Activated naive CD8-positive, alpha-beta T cell treated with anti-CD3 and anti-CD28 coated beads, Interleukin-2, amount 50 U/mL, for 24 hours (primary cell): ENCODE measurements at places on chromosomes 13 and 19.

DNA sequence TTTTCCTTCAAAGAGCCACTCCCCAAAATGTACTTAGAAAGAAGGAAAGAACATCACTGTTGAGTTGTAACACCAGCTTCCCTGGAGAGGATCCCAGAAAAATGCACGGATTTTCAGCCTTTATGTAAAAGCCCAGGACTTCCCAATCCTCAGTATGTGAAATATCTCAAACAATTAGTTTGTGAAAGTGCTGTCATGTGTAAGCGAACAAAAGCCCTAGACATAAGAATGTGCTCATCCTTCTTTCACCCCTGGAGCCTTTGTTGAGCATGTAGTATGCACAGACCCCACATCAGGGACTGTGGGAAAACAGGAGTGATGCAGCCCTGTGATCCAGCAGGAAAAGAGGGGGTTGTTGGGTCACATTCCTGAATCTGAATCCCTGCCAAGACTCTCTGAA is 441.4 kb upstream of the ZNF507 start:
- DNase-seq, result no peak

DNA sequence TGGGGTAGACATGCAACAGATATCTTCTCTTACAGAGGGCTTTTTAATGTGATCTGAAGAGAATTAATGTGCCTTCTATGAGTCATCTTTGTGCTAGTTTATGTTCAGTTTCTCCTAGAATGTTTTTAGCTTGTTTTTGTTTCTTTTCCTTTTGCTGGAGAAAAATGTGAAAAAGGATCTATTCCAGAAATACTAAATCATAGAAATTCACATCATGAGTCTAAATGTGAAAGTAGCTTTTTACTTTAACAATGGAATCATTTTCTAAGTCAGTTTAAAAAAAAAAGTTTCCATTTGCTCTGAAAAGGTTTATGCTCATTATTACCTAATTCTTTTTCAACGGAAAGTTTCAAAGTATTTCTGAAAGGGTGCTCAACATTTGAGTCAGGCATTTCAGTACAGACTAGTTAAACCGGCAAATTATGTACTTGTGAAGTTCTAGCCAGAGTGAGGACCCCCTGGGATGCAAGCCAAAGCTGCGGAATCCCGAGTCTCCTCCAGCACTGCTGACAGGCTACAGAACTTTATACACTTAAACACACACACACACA is 72.9 kb downstream of the SPATA13 start:
- no peak for DNase-seq

DNA sequence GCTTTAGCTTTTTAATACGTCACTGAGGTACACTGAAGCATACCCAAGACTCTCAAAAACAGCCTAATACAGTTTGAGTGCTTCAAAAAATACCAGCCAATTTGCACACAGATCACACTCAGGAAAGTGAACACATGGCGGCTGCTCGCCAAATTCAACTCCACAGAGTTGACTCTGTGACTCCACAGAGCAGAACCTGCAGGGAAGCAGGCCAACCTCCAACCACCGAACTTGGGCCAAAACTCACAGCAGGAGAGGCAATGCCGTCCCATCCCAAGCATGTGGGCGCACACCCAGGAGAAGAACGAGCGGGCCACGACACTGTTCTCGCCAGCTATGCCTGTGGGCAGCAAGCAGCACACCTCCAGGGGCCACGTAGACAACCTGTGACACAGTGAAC is 21.1 kb downstream of the ELL start:
- no peak for DNase-seq

- DNase-seq, result peak; percentile 95
These were observed 1.4 kb upstream of the CCDC97 start for GRCh38 chr19:41308450-41309179.

GRCh38 chr19:2625434-2625833 is 77.1 kb downstream of the GNG7 start:
- no peak for DNase-seq

DNA sequence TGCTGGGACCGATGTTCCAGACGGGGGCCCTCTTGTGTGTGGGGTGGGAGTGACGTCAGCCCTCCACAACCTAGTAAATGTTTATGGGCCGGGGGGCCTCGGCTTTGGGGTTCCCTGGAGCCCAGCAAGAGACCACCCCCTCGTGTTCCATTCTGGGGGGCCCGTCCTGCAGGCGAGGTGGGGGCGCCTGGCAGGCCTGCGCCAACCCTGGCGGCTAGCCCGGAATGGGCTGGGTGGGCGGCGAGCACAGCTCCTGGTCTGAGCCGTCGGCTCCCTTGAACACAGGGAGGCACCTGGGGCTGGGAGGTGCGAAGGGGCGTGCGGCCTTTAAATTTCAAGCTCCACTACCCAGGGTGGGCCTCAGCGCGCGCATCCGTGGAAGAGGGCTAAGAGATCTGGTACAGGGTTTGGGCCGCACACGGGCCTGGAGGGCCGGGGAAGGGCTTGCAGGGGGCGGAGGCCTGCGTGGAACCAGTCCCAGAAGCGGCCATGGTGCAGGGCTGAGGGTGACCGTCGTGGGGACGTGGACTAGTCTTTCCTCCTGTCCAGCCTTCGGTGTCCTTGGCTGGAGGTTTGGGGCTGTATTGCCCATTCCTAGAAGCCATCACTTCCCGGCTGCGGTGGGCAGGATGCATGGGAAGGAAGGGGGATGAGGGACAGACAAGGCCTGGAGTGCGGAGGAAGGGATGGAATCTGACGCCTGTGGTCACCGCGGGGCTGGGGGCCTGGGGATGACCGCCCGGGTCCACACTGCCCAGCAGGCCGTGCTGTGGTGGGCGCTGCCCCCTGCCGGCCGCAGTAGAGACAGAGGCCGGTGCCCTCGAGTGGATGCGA is 11.4 kb downstream of the NDUFA11 start:
- DNase-seq, result peak; percentile 35

- DNase-seq, result peak; percentile 63
These were observed at the start of gene RASGRP4 for GRCh38 chr19:38425810-38426466. RASGRP4 (minus strand) TSS chr19:38426219; CDS start chr19:38426091, 128 bp downstream.

DNA sequence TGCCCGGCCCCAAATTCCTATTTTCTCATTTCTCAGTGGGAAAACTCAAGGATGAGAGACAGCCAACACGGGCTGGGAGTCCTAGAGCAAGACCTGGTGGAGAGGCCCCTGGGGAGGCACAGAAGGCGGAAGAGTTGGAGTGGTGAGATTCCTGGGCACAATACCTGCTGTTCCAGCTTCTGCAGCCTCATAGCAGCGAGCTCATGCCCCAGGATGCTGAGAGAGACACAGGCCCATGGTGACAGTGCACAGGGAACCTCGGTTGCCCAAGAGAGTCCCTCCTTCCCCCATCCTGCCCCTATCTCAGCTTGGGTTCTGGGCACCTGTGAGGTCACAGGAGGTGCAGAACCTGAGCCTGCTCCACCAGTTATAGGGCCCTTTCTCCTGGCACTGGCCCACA is 1.4 kb downstream of the TULP2 start:
- DNase-seq, result no peak

DNA sequence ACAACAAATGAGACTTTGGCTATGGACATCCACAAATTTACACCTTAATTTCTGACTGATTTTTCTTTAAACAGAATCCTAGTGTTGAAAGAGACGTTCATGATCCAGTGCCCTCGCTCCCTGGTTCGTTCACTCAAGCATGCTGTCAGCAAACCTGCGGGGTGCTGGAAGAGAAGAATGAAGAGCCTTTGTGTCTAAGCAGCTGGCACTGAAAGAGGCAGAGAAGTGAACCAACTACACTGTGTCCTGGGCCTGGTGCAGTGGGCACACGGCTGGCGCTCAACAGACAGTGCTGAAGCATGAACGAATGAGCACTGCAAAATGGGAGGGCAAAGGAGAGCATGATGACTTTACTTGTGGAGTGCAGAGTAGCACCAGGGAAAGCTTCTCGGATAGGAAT is 46.8 kb downstream of the MIPEP start:
- no peak for DNase-seq

DNA sequence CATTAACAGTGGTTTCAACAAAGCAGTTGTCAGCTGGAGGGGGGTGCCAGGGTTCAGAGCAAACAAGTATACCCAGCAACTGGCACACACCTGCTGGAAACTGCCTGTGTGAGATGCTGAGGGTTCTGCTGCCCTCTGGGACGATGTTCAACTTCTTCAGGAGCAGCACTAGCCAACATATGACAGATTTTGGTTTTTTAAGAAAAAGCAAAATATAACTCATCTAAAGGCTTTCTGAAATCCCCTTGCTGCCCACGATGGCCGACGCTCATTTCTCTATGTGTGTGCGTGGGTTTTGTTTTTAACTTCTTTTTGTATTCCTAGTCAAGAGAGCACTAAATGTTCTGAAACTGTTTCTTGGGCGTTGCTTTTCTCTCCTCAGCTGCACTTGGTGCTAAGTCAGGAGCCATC is 79.9 kb downstream of the MRPL57 start:
- no peak for DNase-seq

DNA sequence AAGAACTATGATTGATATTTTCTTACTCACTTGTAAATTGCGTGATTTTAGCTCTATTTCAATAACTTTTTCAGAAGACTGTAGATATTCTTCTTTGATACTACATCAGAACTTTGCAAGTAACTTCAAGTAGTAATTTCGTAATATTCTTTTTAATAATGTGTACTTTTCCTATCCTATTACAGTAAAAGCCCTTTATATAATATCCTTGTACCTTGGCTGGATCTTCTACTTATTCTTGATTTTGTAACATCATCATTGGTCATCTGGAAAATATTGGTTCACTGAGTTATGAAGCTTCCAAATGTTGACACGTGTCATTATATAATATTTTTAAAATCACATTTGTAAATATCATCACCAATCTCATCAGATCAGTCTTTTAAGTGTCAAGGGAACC is 32.4 kb downstream of the POLR1D start:
- DNase-seq, result no peak

DNA sequence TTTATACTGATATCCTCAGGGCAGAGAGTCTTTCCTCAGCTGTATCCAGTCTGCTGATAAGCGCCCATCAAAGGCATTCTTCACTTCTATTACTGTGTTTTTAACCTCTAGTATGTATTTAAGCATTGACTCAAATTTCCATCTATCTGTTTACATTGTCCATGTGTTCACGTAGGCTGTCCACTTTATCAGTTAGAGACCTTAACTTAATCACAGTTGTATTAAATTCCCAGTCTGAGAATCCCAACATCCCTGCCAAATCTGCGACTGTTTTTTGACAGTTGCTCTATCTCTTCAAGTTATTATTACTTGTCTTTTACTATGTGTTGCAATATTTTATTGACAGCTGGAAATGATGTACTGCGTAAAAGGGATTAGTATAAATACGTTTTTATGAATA is 1613.7 kb upstream of the MIR17HG start:
- no peak for DNase-seq

DNA sequence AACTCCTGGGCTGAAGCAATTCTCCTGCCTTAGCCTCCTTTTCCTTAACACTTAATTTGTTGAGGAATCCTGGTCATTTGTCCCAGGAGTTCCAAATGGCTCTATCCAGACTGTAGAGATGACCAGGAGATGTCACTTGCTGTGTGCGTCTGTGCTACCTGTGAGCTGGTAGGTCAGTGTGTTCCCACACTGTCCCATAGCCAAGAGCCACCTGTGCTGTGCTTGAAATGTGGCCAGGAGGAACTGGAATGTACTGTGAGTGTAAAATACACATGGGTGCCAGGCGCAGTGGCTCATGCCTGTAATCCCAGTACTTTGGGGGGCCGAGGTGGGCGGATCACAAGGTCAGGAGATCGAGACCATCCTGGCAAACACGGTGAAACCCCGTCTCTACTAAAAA is 29.4 kb upstream of the KDM4B start:
- DNase-seq, result no peak

- DNase-seq, result no peak
These were observed 22.4 kb downstream of the AMER2 start for GRCh38 chr13:25149711-25150110.

DNA sequence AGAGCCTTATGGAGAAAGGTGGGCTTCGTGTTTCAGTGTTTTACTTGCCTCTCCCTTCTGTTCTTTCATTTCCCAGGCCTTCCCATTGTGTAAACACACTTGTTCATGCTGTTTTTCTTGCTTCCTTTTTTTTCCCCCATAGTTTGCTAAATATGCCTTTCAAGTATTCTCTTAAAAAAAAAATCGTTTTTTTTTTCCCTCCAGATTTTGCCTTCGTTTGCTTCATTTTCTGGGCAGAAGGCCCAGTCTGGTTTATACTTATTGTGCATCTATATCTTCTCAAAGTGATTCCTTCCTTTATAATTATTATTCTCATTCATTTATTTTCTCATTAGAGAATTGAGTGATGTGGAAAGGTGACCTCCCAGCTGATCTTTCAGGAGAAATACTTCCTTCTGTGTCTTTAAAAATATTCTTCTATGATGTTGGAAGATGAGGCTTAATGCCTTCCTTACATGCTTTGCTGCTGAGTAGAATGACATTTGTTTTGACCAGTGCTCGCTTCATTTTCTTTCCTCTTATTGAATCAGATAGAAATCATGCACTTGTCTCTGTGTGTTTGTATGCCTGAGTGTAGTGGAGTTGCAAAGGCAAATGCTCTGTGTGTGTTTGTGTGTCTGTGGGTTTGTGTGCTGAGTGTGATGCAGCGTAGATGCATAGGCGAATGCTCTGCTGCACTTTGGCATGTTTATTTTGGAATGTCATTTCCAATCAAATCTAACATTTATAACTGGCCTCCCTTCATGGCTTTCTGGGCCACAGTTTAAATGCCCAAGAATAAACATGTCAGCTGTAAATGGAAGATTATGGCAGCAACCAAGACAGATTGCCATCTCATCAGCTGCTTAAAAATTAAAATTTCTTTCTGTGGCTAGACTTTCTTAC is 591.4 kb downstream of the FGF9 start:
- DNase-seq, result no peak

GRCh38 chr13:110713981-110714796 is 689 bp downstream of the ING1 start:
- peak; percentile 72 for DNase-seq

- no peak for DNase-seq
These were observed 21.9 kb downstream of the ZNF473 start for GRCh38 chr19:50047671-50048070.

DNA sequence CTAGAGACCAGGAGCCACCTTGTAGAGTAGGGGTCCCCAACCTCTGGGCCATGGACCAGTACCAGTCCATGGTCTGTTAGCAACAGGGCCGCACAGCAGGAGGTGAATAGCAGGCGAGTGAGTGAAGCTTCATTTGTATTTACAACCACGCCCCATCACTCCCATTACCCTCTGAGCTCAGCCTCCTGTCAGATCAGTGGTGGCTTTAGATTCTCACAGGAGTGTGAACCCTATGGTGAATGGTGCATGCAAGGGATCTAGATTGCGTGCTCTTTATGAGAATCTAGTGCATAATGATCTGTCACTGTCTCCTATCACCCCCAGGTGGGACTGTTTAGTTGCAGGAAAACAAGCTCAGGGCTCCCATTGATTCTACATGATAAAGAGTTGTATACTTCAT is 303.6 kb downstream of the KCNRG start:
- DNase-seq, result no peak

- peak; percentile 72 for DNase-seq
These were observed 11.8 kb downstream of the PGLS start for GRCh38 chr19:17522988-17523872.

- no peak for DNase-seq
These were observed 864.9 kb upstream of the PCDH20 start for GRCh38 chr13:62280590-62280989.
